ENCODE measurements at places on chromosomes 5 and 9. TPM values are rescaled to one million over a fixed set of nuclear protein-coding genes. Genes with fewer than 3 reads are reported as not detected.

Gene NEURL1B
- total RNA-seq = 1.6 TPM

- peak; percentile 22 for DNase-seq
Observed at GRCh38 chr9:134376386-134377142, 50.3 kb downstream of the RXRA start.

Gene LTC4S
- 0.95 TPM for total RNA-seq

DNA sequence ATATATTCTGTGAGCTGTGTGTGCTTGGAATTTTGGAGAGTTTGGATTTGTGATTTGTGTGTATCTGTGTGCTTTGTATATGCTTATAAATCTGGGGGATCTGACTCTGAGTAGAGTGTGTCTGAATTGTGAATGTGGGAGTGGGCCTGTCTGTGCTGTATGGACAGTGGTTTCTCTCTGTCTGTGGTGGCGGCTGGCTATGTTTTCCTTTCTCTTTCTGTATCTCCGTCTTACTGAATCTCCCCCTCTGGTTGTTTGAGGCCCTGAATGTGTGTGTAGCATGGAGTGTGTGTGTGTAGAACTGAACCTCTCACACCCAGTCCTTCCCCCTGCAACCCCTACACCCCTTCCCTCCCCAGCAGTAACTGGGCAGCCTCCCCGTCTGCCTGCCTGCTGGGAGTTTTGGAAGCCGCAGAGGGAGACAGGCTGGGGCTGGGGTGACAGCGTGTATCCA lies 4.7 kb downstream of the CXXC5 start:
- DNase-seq = no peak

- no peak for DNase-seq
Observed at GRCh38 chr5:174198541-174198940, 153.0 kb downstream of the NSG2 start.

DNA sequence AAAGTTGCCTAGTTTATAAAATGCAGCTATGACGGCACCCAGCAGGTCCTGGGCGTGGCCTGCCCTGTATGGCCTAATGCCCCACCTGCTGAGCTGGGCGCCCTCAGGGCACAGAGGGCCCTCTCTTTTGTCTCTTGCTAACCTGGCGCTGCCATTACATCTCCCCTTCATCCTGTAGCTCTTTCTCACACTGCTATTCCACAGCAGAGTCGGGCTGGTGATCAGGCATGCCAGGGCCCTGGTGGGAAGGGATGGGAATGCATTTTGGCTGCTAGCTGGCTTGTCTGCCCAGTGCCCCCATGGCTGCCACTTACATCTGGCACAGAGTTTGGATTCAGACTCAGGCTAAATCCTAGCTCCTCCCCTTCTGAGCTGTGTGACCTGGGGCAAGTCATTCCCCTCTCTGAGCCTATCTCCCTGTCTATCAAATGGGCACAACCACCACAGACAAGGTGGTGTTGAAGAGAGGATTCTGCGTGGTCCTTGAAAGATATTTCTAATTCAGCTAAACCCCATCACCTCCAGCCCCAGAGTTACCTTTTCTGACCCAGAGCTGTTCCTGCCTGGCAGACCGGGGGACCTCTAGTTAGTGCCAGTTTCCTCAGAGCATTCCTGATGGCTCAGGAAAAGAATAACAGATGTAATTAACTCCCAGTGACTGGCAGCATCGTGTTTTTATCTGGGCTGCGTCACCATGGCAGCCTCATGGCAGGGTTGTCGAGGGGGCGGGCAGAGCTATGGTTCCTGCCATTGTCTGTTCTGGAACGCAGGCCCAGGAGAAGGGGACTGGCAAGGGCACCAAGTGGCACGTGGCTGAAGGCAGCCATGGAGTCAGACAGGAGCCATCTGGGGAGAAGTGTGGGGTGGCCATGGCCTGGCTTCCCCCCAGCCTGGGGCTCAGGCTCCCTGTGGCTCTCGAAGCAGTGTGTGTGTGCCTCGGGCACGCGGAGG lies 6.3 kb downstream of the PRR7 start:
- DNase-seq = peak; percentile 73

Gene FOXE1
- not detected for total RNA-seq

DNA sequence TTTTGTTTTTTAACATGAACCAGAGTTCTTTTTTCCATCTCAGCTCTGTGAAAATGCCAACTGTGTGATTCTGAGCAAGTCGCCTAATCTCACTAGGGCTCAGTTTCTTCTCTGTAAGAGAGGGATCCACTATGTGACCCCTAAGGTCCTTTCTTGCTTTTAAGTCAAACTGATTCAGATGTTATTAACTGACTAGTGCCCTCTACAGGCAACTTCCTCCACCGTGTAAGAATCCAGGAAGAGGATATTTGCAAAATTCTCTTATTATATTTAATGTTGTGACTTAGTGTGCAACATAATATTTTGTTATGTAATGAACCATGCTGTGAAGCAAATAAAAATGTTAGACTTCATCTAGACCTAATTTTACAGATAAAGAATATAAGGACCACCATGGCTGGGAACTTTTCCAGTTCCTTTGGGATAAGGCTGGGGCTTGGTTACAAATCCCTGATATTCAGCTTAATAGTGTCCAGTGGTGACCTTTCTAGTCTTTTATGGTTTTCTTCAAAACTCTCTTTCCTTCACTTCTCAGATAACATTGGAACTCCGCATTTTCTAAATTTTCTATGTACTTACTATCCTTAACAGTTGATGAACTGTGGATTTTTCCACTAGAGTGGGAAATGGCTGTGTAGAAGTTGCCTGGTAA lies 244.7 kb downstream of the PIK3R1 start:
- DNase-seq = peak; percentile 76

DNA sequence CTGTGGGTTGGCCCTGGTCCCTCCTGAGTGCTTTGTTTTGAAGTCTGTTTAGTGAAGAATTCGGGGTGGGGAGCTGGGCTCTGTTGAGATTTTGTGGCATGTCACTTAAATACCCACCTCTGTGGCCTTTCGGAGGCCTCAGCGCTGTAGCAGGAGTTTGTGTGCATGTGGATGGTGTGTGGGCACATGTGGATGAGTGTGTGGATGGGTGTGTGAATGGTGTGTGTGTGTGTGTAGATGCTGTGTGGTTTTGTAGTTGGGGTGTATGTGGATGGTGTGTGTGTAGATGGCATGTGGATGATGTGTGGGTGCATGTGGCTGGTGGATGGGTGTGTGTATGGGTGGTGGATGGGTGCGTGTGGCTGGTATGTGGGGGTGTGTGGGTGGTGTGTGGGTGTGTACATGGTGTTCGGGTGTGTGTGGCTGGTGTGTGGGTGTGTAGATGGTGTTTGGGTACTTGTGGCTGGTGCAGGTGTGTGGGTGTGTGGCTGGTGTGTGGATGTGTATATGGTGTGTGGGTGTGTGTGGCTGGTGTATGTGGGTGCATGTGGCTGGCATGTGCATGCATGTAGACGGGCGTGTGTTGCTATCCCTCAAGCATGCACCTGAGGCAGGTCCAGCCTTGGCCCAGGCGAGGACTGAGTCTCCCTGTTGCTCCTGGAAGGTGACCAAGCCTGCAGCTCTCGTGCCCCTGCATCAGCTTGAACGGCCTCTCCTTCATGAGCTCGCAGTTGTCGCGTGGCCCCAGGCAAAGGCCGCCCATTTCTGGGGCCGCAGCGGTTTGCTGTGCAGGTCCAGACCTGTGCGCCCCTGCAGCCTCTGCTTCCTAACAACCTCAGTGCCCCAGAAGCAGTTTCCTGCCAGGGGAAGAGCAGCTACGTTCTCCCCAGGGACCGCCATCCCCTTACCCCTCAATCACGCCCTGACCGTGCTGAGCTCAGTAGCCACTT lies 54.0 kb upstream of the FCN2 start:
- DNase-seq = no peak

Gene CTNNAL1
- 72.0 TPM for total RNA-seq

- DNase-seq = no peak
Observed at GRCh38 chr9:122339579-122339978, 31.2 kb upstream of the PTGS1 start.

Gene GFPT2
- 5.5 TPM for total RNA-seq

GRCh38 chr5:104178066-104178465 lies 615.5 kb upstream of the NUDT12 start:
- DNase-seq = no peak

GRCh38 chr5:81506900-81507588 lies 113.1 kb upstream of the ACOT12 start:
- DNase-seq = peak; percentile 94

- no peak for DNase-seq
Observed at GRCh38 chr5:31593665-31594064, 45.3 kb upstream of the PDZD2 start.

DNA sequence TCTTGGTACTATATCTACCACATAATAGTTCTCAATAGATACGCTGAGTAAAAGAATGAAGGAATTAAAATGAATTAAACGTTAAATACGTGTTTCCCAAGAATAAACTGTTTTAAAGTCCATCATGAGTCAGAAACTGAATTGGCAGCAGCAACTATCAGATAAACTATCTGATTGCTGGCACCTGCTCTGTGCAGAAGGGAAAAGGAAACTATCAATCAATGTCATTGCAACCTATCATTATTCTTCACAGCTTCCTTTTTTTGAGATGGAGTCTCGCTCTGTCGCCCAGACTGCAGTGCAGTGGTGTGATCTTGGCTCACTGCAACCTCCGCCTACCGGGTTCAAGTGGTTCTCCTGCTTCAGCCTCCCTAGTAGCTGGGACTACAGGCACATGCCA lies 8.8 kb upstream of the WDR36 start:
- DNase-seq = peak; percentile 72

GRCh38 chr5:159402856-159403255 lies 72.6 kb upstream of the IL12B start:
- no peak for DNase-seq

Gene C9
- total RNA-seq = 0.44 TPM

- no peak for DNase-seq
Observed at GRCh38 chr5:80592761-80593160, 22.7 kb upstream of the ANKRD34B start.

DNA sequence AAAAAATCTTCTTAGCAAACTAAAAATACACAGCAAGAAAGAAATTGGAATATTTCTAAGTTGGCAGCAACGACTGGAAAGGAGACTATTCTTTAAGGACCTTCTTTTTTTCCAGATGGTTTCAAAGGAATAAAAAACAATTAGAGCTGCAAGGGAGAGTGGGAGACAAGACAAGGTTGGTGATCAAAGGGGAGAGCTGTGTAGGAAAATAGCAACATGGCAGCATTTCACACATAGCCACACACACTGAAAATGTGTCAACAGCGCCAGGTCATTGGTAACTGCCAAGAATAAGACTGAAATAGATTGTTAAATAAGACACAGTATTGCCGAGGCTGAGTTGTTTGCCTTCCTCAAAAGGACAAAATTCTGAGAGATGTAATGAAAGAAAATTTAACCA lies 88.1 kb upstream of the TLE1 start:
- DNase-seq = no peak

Gene ANKRD18A
- total RNA-seq = 0.21 TPM

GRCh38 chr9:134410071-134410834 lies 84.0 kb downstream of the RXRA start:
- DNase-seq = no peak

DNA sequence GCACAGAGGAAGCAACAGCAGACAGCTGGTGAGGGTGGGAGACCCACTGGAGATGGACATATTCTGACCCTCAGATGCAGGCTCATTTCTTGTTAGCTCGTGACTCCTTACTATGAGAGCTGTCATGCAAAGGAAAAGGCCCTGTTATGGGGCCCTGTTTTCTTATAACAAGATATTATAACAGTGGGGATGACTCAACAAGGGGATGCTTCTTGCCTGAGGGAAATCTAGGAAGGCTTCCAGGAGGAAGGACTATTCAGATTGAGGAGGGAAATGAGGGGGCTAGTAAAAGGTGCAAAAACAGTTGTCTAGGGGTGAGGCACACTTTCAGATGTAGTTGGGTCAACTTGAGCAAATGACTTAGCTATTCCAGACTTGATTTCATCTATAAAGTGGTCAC lies 83.0 kb downstream of the DAB2IP start:
- no peak for DNase-seq

DNA sequence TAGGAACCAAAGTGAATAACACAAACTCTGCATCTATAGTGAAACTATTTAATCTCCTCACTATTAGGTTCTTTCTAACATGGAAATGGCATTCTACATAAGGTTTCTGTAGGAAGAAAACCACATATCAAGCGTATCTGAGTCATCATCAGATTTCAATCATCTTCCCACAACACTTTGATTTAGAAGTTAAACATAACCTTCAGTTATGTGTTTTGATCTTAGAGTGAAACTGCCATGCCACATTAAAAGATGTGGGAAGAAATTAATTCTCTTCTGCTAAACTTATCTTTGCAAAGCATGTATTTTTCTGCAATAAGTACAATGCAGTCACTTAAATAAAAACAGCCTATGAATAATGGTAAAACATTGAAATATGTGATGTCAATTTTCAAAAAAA lies 55.0 kb downstream of the MEF2C start:
- peak; percentile 63 for DNase-seq

DNA sequence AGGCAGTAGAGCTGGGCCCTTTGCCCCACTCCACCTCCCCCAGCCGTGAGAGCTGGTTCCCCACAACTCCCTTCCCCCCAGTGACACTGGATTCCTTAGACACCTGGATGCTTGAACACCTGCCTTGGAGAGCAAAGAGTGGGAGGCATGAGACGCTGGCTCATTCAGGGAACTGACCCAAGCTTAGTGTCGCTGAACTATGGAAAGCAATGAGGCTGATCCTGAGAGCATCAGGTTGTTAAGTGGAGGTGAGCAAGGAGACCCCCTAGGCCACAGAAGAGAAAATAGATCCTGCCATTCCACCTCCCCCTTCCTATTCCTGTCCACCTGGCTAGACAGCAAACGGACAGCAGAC lies 2.0 kb downstream of the CCL19 start:
- DNase-seq = no peak

GRCh38 chr5:138745268-138745667 lies 8.0 kb upstream of the CTNNA1 start:
- no peak for DNase-seq

Gene TMEM232
- total RNA-seq = 0.38 TPM

GRCh38 chr5:120252839-120253238 lies 211.3 kb upstream of the PRR16 start:
- DNase-seq = no peak

DNA sequence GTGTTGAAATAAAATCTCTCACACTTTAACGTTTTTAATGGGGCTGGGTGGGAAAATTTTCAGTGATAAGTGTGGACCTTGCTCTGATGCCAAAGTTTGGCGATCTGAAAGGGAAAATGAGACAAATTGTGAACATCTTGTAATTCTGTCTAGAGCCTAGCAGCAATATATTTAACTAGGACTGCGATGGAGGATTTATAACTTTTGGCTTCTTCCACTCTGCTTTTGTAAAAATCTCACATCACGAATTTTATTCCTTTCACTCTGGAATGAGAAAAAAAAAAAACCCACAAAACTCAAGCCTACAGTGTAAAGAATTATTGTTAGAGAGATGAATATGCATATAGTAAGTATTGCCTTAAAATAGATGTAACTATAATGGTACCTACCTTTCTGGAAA lies 19.9 kb downstream of the CCNH start:
- no peak for DNase-seq

Gene BARHL1
- total RNA-seq = not detected

DNA sequence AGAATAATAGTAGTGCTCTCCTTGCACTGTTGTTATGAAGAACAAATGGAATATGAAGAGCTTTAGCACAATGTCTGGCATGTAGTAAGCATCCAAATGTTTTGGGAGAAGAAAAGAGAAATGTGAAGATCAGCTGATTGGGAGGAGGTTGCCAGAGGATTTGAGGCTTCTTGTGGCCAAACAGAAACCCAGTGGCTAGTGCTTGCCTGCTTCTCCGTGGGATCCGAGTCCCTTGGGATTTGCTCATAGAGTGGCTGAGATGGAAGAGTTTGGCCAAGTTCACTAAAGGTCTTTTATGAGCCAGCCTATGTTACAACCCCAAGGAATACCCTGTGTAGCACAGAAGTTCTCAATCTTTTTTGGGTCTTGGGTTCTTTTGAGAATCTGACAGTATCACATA lies 86.0 kb downstream of the ANGPTL2 start:
- no peak for DNase-seq

- no peak for DNase-seq
Observed at GRCh38 chr5:169950333-169950732, 30.0 kb downstream of the INSYN2B start.
